Fibroblast of lung (primary cell): ENCODE measurements at places on chromosomes 11 and 22.

DNA sequence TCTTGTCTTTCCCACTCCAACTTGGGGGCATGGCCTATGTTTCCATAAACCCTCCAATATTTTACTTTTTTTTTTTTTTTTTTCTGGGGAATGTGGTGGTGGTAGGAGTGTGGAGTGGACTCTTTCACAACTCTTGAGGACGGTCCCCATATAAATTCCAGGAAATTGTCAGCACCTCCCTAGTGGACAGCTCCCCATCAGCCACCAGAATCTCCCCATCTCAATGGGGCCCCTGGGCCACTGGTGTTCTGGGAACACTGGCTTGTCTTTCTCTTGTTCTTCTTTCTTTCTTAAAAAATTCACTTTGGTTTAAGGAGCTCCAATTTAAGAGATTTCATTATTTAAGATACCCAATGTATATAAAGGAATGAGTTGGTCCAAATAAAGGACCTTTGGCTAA is 74.1 kb downstream of the ADM start:
- DNase-seq: peak; percentile 45

DNA sequence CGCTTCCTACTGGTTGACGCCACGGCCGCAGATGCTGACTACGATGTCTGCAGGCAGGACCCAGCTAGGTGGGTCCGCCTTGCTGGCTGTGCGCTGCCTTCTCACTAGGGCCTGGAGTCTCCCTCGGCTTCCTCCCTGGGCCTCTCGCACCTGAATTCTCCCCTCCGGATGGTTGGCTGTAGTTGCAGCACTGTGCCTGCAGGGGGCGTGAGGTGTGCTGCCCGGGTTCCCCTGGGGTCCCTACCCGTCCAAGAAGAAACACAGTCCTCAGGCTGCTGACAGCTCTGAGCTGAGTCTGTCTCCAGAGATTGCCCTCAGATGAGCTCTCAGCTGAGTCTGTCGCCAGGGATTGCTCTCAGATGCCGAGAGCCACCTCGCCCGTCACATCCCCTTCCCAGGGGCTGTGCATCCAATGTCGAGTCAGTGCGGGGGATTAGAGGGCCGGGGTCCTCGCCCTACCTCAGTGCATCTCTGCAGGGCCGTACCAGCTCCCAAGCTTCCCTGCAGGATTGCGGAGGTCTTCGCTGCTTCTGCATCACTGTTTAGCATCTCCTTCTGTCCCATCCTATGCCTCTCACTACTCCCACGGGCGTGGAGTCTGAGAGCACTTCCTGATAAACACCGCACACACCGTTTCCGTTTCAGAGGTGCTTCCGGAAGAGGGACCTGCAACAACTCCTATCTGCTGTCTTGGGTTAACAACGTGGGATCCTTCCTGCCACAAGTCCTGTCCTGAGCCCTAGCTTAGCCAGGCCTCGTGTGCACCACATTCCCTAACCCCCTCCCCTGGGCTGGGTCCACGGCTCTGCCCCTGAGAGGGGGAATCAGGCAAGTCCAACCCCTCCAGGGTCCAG is 196.9 kb downstream of the CSNK2A3 start:
- no peak for DNase-seq

DNA sequence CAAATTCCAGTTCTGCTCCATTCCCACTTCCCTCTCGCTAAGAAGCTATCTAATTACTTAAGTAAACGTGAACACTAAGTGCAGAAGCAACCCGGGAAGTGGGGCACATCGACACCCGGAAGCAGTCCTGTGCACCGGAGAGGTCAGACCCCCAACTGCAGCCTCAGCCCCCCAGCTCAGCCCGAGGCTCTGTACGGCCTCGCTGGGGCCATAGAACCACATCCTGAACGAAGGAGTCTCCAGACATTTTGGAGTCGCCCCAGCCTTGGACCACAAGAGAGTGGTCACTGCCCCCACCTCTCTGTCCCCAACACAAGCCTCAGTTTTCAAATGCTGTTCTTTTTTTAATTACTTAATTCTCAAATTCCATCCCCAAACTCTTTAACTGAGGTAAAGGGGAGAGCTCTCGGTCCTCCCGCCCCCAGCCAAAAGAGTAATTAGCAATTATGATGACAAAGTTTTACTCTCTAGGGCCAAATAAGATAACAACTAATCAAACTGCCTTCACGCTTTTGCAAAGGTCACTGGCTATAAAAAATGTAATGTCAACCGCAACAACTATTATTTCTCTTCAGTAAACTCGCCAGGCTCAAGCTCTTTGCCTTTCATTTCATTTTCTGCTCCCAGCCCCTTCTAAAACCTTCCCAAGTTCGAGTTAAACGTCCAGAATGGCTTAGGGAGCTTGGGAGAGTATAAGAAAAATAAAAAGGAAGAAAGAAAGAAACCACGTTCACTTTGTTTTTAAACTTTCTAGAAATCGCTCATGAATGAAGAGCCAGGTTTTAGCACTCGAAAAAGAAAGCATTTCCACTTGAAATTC is 2.2 kb downstream of the PAX6 start:
- DNase-seq: no peak

GRCh38 chr11:85827748-85828639 is 17.1 kb upstream of the SYTL2 start:
- peak; percentile 95 for DNase-seq

GRCh38 chr22:35966314-35967045 is 62.1 kb downstream of the RBFOX2 start:
- peak; percentile 80 for DNase-seq

DNA sequence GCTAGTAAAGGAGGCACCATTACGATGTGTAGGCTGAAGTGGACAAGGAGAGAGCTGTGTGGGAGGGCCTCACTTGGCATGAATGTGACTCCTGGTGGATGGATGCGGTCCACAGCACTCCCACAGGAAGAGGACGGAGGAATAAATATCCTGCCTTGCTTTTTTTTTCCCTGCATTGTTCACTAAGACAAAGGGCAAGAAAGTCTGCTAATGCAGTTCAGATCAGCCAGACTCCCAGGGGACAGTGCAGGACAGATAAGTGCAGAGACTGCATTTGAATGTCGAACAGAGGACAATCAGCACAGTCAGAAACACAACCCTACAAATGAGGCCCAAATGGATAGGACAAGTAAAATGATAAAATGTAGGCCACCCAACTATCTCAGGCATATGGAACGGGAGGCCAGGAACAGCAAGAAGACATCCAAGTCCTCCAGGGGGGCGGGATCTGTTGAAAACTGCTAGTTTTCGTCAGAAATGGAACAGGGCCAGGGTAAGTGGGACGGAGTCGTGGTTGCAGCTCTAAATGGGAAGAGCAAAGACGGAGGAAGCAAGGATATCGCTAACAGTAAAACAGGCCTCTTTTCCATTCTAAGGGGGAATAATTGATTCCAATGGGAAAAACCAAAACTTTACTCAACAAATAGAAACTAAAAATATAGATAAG is 25.2 kb upstream of the OR8B8 start:
- DNase-seq: no peak

GRCh38 chr22:24007253-24008021 is 2.2 kb upstream of the GSTT4 start:
- no peak for DNase-seq

- no peak for DNase-seq
Measured at GRCh38 chr11:44613153-44613552, 47.7 kb downstream of the CD82 start.

DNA sequence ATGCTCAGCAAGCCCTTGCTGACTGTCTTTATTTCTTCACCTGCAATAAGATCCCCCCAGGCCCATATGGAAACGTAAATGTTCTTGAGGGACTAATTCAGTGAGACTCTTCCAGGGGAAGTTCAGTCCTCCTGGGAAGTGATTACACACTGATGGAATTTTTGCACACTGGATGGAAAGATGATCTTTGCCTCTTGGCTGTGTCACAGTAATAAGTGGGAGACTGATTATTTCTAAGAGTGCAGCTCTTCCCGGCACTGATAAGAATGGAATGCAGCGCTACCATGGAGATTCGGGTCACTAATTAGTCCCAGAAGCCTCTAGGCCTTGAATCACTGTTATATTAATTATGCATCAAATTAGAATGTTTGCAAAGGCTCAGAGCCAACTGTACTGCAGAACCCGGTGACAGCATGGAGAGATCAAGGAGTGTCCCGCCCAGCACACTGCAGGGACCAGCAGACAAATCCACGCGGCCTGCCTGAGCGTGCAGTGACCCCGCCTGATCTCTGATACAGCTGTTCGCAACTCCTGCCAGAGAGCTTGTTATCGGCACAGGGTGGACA is 178.3 kb downstream of the SNX19 start:
- DNase-seq: peak; percentile 98

GRCh38 chr11:29962243-29962642 is 54.6 kb downstream of the KCNA4 start:
- DNase-seq: no peak

DNA sequence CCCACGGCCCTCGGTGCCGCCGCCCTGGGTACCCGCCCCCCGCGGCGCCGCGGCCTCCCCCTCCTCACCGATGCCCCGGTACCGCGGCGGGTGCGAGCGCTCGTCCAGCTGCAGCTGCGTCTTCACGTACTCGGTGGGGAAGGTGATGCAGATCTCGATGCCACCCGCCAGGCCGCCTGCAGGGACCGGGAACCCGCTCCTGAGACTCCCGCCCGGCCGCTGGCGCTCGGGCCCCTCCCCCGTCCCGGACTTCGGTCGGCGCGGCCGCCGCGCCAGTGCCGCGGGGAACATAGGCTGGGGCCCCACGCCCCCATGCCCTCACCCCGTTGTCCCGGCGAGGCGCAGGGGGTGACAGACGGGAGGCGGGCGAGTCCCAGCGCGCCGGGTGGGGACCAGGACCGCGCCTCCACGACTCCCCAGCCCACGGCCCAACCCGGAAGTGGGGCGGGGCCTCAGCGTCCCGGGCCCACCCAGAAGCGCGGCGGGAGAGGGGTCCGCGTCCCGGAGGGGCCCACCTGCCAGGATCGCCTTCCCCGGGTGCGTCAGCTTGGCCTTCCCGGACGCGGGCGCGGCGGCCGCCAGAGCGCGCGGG is 375 bp downstream of the SLC25A1 start:
- DNase-seq: peak; percentile 11

DNA sequence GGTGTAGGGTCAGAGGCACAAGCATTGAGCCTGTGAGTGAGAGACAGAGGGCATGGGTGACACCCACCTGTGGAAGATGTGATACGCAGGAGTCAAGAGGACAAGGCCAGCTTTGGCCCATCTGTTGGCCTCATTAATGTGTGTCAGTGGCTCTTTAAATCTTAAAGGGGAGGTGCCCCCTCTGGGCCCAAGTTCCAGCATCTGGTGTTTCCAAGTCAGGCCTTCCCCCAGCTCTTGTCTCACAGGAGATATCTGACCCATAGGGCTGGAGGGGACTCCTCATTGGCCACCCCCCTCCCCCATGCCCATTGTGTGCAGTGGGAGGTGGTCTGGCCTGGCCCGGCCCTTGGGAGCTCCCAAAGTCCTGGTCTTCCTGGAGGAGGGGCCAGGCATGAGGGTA is 8.9 kb downstream of the KCNK7 start:
- peak; percentile 26 for DNase-seq

DNA sequence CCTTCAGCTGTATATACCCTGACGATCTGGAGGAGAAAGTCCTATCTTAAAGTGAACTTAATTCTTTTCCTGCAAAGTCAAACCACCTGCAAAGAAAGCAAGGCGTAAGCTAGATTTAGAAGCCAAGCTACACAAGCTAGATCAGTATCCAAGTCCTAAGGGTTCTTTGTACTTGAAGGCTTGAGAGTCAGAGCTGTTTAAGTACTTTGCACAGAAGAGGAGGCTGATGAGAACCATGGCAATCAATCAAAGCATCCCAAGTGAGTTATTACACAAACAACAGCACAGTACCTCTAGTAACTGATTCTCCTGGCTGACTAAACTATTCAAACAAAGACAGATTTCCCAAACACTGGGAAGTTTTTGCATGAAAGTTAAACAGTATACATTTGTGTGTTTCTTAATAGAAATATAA is 1.9 kb downstream of the CDON start:
- no peak for DNase-seq

DNA sequence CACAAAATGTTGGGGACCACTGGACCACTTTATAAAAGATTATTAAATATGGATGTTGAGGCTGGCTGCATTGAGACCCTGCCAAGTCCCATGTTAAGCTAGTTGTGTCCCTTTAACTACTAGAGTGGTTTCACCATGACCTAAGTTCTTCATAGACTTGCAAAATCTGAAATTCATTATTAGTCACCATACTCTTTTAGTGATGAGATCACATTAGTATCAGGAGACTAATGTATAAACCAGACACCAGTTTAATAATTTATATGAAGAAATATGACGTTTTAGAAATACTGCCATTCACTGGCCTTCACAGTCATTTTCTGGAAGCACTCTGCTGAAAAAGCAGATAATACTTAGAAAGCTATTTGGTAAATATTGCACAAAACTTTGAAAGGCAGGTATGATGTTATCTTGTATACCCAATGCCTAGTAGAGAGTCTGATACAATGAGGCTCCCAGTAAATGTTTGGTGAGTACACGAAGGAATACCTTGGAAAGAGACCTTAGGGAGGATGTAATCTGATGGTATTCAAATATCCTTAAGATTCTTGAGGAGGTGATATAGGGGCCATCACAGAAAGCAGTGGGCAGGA is 728.2 kb upstream of the ANO5 start:
- DNase-seq: no peak

GRCh38 chr11:11329062-11329806 is 23.8 kb downstream of the CSNK2A3 start:
- no peak for DNase-seq

DNA sequence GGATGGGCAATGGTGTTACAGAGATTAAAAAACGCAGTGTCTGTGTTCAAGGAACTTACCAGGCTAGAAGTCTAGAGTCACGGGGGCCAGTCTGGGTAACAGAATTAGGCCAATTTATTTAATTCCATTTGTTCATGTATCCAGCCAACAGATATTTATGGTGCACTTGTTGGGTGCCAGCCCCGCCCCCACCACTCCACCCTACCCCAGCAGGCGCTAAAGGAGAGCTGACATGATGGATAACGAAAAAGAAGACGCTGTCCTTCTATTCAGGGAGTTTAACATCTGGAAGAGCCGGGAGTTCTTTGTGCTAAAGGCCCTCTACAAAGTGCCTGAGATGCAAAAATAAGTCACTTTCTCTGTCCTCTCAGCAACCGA is 1.1 kb upstream of the BMAL1 start:
- no peak for DNase-seq

GRCh38 chr11:81070948-81071347 is 1630.1 kb upstream of the TENM4 start:
- no peak for DNase-seq

- DNase-seq: no peak
Measured at GRCh38 chr11:125233736-125234275, 69.3 kb downstream of the PKNOX2 start.

GRCh38 chr11:13009476-13009920 is 382 bp downstream of the RASSF10 start:
- peak; percentile 29 for DNase-seq

DNA sequence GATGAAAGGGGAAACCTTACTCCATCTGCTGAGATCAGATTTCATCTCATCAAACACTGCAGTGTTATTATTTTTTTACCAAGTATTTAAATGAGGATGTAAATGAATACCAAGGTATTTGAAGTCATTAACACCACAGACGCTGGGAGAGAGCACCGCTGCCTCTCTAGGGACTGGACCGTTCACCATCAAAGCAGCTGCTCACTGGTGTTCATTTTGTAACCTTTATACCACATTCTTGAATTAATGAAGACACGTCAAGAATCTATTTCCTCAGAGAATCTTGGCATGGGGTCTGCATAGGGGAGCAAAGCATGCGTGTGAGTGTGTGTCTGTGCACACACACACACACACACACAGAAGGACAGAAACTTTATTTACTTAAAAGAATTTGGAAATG is 15.6 kb downstream of the SIAE start:
- peak; percentile 15 for DNase-seq

- no peak for DNase-seq
Measured at GRCh38 chr11:57313071-57313787, 11.5 kb downstream of the TNKS1BP1 start.

- DNase-seq: no peak
Measured at GRCh38 chr22:44930016-44930710, 79.6 kb downstream of the PHF21B start.

- DNase-seq: no peak
Measured at GRCh38 chr11:77175021-77175842, 47.2 kb downstream of the MYO7A start.
